ENCODE measurements at places on chromosomes 6 and 20.

GRCh38 chr20:62885896-62886708 lies 24.5 kb upstream of the TCFL5 start:
- no peak for DNase-seq

GRCh38 chr6:32379545-32379944 lies 7.8 kb upstream of the TSBP1 start:
- DNase-seq = no peak

DNA sequence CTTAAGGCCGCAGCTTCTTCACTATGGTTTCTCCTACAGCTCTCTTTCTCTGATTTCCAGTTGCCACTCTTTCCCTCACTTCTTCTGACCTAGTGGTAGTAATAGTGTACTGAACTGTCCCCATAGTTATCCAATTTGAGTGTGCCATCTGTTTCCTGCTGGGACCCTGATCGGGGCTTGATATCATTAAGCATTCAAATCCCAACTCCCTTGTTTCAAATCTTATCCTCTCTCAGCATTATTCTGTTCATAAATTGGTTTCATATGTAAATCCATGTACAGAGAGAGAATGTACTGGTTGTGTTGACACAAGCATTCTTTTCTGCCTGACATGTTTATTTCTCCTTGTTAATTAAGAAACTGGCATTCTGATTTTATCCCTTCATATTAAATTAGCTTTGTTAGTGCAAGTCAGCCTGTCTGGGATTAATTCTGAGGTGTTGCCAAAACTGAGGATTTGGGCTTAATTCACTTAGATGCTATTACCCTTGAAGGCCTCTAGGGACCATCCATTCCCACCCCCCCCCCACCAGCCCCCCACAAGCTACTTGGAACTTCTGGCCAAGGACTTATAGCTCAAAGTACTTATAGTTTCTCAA lies 84.6 kb upstream of the PROKR2 start:
- no peak for DNase-seq

GRCh38 chr20:46398963-46399362 lies 7.5 kb downstream of the ELMO2 start:
- DNase-seq = no peak

DNA sequence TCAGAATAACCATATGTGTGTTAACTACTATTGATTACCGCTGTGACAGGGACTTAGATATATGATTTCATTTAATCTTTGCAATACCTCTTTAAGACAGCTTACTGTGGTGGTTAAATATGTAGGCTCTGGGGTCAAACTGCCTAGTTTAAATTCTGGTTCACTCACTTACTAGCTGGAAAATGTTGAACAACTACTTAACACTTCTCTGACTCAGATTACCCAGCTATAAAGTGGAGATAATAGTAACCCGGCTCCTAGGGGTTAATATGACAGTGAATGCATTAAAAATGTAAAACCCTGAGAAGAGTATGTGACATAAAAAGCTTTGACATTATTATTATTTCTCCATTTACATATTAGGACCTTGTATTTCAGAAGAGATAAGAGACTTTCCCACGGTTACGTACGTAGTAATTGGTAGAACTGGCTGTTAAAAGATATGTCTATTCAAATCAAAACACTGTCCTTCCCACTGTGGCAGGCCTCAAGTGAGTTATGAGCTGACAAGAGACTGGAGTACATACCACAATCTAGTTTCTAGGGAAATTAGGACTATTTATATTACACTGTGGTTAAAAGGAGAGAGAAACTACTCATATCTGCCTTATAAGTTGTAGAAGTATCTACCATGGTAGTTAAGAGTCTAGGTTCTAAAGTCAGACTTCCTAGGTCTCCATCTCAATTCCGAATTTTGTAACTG lies 4.4 kb upstream of the PLCB1 start:
- DNase-seq = no peak

DNA sequence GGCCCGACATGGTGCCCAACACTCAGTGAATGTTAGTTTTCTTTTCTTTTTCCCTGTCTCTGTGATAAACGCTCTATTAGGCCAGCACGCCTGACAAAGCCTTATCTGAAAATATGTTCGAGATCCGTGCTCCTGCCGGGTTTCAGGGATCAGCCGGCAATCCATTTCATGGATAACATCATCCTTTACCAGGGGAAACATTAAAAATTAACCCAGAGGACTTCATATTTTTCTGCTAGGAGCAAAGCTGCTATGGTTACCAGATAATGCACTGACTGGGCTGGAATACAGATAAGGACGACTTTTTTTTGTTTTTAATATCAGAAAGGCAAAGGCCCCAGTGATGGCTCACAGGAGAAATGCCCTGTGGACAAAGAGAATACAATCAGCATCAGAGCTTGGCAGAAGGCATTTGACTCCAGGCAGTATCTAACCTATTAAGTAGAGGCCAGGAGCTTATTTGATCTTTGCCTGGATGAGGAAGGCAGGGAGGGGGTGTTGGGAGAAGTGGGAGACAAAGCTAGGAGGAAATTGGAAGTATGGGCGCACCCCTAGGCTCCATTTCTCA lies 482.0 kb upstream of the CHD6 start:
- DNase-seq = no peak

DNA sequence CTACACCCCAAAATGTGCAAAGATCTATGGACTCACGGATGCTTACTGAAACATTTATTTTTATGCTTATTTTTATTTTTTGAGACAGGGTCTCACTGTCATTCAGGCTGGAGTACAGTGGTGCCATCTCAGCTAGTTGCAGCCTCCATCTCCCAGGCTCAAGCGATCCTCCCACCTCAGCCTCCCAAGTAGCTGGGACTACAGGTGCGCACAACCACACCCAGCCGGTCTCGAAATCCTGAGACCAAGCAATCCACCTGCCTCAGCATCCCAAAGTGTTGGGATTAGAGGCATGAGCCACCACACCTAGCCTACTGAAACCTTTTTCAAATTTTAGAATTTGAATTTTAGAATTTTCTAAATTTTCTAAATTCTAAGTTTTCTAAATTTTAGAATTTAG lies 50.8 kb upstream of the IPCEF1 start:
- DNase-seq = no peak

- no peak for DNase-seq
Measured at GRCh38 chr6:161732594-161732993, 458.7 kb upstream of the AGPAT4 start.

GRCh38 chr6:147251072-147251471 lies 46.9 kb downstream of the STXBP5 start:
- DNase-seq = no peak

DNA sequence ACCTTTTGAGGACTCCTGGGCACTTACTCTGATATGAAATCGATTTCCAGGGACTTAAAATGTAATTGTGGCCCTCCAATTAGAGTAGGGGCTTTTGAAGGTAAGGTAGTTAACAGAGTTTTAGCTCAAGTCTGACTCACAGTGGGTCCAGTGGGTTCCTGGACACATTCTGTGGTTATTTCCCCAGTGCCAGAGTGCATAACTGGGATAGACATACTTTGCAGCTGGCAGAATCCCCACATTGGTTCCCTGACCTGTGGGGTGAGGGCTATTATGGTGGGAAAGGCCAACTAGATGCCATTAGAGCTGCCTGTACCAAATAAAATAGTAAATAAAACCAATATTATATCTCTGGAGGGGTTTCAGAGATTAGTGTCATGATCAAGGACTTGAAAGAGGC lies 243.8 kb upstream of the EPHA7 start:
- no peak for DNase-seq

DNA sequence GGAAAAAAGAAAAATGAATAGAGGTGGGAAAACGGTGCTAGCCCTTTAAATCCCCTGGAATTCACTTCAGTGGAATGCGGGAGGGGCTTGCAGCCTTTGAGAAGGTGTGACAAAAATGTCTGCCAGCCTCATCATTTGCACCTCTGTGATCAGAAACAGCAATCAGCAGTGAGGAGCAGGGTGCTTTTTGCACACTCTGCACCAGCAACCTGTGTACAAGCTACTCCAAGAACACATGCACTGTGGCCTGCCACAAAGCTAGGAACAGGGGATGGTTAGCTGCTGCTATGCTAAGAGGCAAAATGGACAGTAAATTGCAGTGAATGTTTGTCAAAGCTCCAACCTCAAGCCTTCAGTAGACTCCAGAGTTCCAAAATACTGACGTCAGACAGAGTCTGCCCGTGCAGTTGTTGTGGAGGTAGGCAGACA lies 29.7 kb downstream of the GINS1 start:
- no peak for DNase-seq

DNA sequence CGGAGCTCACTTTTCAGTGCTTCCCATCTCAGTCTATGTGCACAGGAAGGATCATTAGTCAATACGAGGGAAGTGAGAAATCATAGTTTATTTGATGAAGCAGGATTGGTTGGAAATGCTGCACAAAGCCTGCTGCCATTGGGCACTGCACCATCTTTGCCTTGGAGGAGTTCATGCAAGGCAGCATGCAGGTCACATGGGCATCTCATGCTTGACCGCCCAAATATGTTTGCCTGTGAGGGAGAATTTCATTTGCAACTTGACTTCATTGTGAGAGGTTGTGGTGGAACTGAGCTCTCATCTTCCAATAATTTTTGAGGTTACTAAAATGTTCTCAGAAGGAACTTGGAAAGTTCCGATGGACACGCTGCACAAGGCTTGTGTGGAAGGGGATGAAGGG lies 83.9 kb upstream of the SYNDIG1 start:
- no peak for DNase-seq

DNA sequence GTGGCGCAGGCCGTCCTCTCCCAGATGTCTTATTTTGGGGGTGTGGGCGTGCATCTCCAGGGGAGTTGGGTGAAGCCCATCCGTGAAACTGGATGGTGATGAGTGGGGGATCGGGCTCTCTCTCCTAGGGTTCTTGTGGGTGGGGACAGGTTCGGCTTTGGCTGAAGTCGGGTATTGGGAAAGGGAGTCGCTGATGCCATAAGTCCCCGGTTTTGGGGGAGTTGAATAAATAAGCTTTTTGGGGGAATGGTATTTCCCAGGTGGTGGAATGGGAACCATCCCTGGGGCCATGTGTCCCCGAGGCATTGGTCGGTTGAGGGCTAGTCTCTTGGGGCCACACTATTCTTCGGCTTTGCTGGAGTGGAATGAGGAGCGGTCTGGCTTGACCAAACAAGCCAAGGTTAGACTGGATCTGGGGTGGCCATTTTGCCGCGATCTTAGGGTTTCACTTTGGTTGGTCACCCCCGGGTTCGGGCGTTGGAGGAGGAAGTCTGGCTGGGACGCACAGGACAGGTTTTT lies 481 bp downstream of the ZNF133 start:
- DNase-seq = no peak

GRCh38 chr20:42041000-42041565 lies 422.9 kb upstream of the CHD6 start:
- no peak for DNase-seq

GRCh38 chr20:62991196-62991807 lies 15.5 kb downstream of the BHLHE23 start:
- no peak for DNase-seq

GRCh38 chr6:67935976-67936477 lies 699.1 kb upstream of the ADGRB3 start:
- no peak for DNase-seq

DNA sequence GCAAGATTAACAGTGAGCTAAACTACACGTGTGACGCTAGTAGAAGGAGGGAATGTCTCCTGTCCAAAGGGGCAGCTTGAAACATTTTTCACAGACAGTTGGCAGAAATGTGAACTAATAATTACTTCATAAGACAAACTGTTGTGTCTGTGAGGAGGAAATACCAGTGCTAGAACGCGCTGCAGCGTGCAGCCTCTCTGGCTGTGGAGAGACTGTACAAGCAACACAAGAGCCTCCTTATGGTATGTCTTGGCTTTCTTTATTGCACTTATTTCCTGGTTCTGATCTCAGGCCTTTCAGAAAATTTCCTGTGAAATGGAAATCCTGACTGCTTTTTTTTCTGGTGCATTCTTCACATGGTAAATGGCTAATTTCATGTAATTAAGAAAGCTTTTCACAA lies 25.3 kb upstream of the TIAM2 start:
- no peak for DNase-seq

DNA sequence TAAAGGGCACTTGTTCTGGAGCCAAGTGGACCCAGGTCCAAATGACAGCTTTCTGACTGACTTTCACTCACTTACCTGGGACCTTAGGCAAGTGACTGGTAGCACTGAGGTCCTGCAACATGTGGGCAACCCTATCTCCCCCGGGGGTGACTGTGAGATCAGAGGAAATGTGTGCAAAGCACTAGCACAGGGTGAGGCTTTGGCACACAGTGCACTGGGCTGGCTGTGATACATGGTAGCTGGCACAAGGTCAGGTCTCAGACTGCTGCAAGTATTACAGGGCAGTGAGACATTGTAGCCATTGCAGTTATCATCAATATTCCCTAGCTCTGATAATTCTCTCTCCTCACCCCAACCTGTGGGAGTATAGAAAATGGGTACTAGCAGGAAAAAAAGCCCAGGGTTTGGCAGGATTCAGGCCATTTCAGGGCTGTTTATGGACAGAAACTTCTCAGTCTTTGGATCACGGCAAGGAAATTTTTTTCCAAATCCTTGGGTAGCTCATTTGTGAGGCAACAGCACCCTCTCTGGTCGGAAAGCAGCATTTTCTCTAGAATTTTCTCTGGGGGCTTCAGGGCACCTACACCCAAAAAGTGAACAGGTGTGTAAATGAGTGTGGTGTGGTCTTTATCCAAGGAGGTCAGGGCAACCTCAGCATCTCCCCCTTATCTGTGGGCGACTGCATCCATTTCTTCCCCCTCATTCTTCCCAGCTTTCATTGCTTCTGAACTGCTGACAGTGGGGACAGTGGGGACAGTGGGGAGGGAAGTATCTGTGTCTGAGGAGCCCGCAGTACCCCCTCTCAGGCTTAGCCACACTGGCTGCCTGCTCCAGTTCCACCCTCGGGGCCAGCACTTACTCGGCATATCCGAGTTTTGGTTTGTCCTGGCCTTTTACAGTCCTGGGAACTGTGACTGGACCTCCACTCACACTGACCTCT lies 148.7 kb upstream of the PHACTR3 start:
- peak; percentile 9 for DNase-seq

GRCh38 chr20:14148042-14148441 lies 152.7 kb downstream of the MACROD2 start:
- no peak for DNase-seq

DNA sequence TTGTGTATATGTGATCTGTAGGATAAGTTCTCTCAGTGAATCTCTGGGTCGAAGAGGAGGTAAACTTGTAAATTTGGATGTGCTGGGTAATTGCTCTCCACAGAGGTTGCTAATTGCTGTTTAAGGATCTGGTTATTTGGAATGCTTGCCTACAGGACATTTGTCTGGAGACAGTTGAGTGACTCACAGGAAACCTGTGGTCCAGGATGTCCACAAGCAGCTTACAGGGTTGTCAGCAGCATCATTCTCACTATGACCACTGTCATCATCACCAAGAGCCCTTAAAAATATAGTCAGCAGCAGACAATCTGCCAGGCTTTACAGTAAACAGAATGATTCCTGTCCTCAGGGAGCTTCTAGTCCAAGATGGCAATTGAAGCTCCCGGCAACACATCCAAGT lies 31.2 kb upstream of the KCNK5 start:
- DNase-seq = no peak

DNA sequence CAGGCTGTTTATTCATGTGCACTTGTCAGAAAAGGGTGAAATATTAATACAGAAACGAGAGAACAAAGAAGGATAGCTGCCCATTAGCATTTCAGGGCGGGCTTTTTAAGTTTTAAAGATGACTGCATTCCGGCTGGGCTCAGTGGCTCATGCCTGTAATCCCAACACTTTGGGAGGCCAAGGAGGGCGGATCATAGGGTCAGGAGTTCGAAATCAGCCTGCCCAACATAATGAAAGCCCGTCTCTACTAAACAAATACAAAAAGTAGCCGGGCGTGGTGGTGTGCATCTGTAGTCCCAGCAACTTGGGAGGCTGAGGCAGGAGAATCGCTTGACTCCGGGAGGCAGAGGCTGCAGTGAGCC lies 130.5 kb downstream of the HFE start:
- DNase-seq = no peak

- DNase-seq = no peak
Measured at GRCh38 chr6:24874776-24875533, 60.8 kb downstream of the RIPOR2 start.
